Posterior vena cava (tissue), 2 donors: ENCODE measurements at places on chromosomes 2 and 18. TPM values are rescaled to one million over a fixed set of nuclear protein-coding genes. Genes with fewer than 3 reads are reported as not detected.

TSN gene
- total RNA-seq, result 49.5 TPM

- DNase-seq, result no peak
These were observed 463.1 kb upstream of the HS6ST1 start for GRCh38 chr2:128781585-128782385.

DNA sequence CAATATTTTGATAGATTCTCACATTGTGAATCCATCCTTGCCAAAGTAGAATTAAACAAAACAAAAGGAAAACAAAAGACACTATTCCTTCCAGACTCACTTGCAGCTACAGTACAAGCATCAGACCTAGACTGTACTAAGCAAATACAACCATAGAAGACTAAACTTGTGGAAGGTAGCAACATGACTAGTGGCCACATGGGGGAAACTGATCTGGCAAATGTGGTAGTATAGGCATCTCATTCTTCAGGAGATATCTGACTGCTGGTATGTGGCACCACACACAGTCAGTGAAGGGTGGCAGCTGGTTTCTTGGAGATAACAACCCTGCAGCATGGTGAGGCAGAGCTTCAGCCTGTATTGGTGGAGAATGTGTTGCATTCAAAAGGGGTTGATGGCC is 81.0 kb upstream of the ACVR2A start:
- DNase-seq, result no peak

DNA sequence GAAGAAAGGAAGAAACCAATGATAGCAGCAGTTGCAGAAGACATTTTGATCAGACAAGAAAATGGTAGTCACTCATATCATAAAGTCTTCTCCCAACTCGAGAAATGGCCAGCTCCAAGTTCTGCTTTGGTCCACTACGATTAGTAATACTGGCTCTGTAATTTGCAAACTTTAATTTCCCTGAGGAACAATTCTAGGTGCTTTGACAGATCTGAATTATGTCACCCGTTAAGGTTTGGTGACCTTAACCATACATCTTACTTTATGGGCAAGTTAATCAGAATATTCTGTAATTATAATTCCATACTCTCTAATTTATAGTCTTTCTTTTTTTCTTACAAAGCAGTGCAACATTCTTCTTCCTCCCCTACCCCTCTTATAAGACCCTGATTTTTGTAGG is 84.5 kb downstream of the RND3 start:
- DNase-seq, result no peak

DNA sequence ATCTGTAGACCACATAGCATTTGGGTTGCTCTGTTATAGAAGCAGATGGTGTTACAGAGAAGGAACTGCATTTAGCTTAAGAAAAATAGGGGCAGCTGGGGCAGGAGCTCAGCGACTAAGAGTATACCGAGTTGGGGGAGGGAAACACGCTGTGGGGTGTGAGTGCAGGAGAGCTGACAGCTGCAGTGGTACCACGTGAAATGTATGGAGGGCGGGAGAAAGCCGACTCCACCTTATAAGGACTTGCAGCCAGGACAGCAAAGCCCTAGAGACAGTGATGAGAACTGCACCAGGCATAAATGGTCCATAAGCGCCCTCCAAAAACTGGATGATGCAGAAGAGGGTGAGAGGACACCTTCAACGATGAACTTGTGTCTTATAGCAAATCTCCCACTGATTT is 237.6 kb downstream of the PRKCE start:
- no peak for DNase-seq

- no peak for DNase-seq
These were observed 30.0 kb downstream of the CPS1 start for GRCh38 chr2:210586381-210586780.

- no peak for DNase-seq
These were observed 42.0 kb downstream of the AFTPH start for GRCh38 chr2:64565949-64566710.
